ENCODE measurements at places on chromosomes 4 and X.

GRCh38 chr4:165355900-165356300 is 22.9 kb upstream of the CPE start:
- peak; percentile 69 for DNase-seq

- no peak for DNase-seq
Observed at GRCh38 chrX:21132686-21133393, 241.4 kb upstream of the CNKSR2 start.

GRCh38 chr4:74503580-74503979 is 58.6 kb downstream of the AREG start:
- DNase-seq, result no peak

DNA sequence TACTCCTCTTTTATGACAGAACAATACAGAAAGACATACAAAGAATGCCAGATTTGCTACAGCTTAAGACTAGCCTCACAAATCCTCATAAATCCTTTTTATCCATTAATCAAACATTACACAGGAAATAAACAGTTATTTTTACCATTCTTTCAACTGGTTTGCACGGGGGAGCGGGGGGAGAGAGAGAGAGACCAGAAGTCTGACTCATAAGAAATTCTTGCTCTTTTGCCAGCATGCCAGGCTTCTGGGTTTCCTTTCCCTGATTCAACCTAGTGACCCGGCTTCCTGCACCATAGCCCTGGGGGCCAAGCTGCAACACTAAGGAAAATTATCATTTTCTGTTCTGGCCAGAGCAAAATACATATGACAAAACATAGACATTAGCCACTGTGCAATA is 6.8 kb upstream of the RRAGB start:
- no peak for DNase-seq

DNA sequence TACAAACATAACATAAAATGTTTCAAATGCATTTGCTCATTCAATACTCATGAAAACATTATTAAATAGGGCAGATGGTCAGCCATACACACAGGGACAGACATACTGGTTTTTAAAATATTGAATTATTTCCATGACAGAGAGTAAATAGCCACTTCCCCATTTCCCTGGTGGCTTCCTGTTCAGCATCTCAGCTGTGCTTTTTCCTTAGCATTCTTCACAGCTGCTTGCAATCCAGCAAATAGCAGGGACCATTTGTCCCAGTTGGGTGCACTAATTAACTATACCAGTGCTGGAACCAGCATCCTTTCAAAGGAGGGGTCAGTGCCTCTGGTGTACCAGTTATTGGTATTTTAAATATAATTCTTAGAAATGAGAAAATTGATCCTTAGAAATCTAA is 964.7 kb downstream of the RAB28 start:
- DNase-seq, result no peak

DNA sequence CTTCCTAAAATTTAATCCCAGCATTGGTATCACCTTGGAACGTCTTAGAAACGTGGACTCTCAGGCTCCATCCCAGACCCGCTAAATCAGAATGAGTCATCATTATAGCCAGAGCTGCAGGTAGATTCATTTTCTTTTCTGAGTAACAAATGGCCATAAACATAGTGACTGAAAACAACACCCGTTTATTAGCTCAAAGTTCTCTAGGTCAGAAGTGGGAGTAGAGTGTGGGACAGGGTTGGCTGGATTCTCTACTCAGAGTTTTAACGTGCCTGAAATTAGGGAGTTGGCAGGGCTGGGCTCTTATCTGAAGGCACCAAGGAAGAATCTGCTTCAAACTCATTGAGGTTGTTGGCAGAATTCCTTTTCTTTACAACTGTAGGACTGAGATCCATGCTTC is 101.8 kb upstream of the C1QTNF7 start:
- no peak for DNase-seq

GRCh38 chrX:65480960-65481359 is 53.6 kb downstream of the LAS1L start:
- no peak for DNase-seq

DNA sequence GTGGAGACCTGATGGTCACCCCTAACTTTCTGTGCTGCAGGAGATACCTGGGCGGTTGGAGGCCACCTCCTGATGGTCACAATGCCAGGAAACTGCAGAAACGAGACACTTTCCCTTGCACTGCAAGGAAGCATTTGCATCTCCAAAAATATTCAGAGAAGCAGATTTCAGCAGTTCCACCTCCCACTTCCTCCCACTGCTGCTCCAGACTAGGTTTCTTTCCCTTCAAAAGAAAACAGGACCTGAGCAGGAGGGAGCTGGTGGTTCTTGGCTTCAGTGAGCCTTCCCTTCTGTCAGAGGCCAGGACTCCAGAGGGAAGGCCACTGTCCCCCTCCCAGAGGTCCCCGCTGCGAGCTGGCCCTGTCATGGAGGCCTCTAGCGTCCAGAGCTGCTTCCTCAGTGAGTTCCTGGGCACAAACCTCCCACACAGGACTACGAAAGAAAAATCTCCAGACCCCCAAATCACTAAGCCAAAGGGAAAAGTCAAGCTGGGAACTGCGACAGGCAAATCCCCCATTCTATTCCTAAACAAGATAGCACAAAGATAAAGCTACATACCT is 35.9 kb downstream of the GPM6B start:
- no peak for DNase-seq

DNA sequence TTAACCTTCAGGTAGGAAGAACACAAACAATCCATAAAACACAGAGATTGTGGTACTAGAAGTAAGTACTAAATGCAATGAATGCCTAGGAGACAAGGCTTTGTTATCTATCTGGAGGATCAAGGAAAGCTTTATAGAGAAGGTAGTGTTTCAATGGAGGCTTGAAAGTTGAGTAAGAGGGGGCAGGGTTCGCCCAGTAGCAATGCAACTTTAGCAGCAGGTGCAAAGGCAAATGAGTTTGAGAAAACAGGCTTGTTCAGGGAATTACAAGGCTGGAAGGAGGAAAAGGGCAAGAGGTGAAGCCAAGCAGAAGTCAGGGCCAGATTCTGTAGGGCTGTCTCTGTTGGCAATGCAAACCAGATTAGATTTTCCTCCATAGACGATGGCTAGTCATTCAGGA is 35.5 kb upstream of the AMELX start:
- DNase-seq, result peak; percentile 14

DNA sequence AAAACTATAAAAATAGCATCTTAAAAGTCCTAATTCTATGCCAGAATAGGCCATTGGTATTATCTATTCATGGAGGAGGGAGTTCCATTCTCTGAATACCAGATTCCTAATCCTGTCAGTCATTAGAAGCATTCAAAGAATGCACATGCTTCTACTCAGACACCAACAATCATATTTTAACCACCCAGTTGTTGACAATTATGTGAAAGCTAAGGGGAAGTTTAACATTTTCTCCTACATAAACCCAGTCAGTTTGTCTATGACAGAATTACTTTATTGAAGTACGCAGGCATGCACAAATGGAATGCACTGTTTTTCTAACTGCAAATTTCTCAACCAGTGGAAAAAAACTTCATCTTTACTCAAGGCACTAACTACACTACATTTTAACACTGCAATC is 69.6 kb upstream of the MTNR1A start:
- DNase-seq, result no peak

DNA sequence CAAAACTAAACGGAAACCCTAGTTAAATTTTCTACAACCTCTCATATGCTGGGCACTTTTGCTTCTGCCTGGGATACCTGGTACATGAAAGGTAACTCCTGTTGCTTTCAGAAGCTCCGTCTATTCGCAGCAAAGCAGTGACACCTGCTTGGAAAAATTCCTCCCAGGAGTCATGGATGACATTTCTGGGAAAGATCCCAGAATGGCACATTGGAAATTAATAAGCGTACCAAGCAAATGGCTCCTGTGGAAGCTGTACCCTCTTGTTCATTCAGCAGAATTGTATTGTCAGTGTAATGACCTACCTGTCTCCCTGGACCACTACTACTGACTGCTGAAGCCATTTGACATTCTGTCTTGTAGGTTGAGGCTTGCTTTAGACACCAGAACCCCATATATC is 349.7 kb upstream of the NOCT start:
- no peak for DNase-seq

GRCh38 chrX:54357414-54358377 is at the start of gene WNK3:
TSS of gene WNK3 (minus strand) at chrX:54358046.
- peak; percentile 91 for DNase-seq

DNA sequence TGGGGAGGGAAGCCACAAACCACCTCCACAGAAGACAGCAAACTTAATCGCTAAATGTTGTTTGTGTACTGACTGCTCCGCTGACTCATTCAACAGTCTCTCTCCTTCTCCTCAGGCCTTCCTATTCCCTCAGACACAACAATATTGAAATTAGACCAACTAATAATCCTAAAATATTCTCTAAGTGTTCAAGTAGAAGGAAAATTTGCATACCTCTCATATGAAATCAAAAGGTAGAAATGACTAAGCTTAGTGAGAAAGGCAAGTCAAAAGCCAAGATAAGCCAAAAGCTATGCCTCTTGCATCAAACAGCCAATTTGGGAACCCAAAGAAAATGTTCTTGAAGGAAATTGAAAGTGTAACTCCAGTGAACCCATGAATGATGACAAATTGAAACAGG is 75.7 kb upstream of the ARHGAP24 start:
- DNase-seq, result no peak

GRCh38 chr4:173159791-173160190 is 8.8 kb upstream of the GALNT7 start:
- DNase-seq, result no peak

DNA sequence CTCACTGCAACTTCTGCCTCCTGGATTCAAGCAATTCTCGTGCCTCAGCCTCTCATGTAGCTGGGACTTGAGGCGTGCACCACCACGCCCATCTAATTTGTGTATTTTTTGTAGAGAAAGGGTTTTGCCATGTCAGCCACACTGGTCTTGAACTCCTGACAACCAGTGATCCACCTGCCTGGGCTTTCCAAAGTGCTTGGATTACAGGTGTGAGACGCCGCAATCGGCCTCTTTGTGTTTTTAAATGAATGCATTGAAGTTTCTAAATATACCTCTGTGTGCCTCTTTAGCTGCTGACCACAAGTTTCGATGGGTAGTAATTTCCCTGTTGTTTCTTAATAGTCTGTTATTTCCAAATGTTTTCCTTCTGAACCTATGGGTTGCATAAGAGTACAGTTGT is 765.3 kb upstream of the GRIA3 start:
- DNase-seq, result no peak

GRCh38 chr4:31020363-31020762 is 300.2 kb downstream of the PCDH7 start:
- DNase-seq, result peak; percentile 6

DNA sequence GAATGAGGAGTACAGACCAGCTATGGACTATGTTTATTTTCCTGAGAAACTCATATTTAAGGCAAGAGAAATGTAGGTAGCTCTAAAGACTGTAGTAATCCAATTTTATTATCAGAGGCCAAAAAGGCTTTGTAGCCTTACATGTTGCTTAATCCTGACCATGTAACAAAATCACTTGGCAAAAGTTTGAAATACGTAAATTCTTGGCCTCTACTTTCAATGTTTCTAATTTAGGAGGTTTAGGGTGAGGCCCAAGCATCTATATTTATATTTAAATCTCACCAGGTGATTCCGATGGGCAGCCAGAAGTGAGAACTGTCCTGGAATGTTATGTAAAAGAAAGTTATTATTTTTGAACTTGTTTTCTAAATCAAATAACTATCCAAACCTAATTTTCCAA is 289.7 kb downstream of the IL1RAPL1 start:
- no peak for DNase-seq

DNA sequence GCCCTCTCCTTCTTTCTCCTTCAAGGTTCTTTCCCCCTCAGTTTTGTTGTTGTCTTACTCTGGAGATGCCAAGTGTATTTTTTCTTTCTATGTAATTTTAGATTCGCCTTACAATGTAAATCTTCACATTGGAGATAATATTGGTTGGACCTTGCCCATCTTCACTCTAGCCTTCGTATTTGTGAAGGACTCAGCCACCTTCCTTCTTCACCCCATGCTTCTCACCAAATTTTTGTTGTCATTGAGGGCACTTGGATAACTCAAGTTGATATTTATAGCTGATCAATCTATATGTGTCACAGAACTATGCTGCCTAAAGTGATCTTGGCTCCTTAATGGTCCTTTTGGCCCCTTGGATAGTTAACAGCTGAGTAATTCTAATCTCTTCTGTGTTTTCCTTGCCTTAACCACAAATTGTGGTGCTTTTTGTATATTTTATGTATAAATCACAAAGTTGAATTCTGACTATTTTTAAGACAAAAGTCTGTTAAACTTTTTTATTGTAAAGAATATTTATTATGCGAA is 6.5 kb downstream of the SPRY1 start:
- DNase-seq, result no peak

DNA sequence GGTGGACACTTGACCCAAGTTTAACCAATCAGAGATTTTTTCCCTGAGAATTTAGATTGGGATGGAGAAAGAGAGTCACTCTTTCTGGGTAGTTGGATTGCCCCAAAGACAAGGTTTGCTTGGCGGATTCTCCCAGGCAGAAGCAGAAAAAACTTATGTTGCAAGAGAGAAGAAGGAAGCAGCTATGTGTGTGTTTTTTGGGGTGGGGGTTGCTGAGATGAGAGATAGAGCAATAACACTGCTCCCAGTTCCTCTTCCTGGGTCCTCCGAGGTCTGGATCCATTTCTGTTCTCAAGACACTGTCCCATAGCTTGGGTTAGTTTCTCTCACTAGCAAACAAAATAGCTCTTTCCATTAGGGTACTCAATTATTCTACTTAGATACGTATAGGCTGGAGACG is 222.1 kb downstream of the STIM2 start:
- no peak for DNase-seq

GRCh38 chrX:138026211-138026610 is 460.3 kb downstream of the ZIC3 start:
- DNase-seq, result peak; percentile 8

DNA sequence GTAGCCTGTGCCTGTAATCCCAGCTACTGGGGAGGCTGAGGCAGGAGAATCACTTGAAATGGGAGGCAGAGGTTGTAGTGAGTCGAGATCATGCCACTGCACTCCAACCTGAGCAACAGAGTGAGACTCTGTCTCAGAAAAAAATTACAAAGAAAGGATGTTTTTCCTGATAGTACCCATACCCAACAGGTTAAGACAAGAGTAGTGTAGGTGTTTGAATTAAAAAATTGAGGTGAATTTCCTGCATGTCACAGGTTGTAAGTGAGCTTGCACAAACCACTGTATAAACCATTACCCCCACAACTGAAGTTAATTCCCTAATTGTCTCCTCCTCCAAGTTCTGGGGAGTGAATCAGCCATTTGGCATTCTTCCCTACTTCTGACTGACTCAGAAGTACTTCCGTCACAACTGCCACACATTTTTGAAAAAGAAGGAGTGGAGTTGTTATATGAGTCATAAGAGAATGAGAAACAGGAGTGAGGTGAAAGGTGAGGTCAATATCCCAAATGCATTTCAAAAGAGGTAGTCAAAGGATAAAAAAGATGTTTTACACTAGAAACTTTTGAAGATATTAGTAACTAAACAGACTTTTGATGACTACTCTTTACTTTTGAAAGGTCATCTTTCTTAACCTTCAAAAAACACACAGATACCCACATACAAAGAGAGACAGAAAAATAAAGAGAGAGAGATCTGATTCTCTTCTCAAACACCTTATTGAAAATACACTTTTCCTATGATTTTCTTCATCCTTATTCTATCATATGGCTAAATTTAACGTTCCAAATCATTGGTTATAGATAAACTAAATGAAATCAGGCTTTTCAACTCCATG is 134.5 kb downstream of the BTC start:
- DNase-seq, result peak; percentile 85
